Brain (organoid and tissue), 16 donors: ENCODE measurements at places on chromosomes 13 and 19. TPM values are rescaled to one million over a fixed set of nuclear protein-coding genes. Genes with fewer than 3 reads are reported as not detected.

Gene SHANK1
- 15.5 TPM for polyA plus RNA-seq

Gene LRG1
- polyA plus RNA-seq = 0.14 TPM

Gene UPF3A
- 45.2 TPM for polyA plus RNA-seq

Gene SOX1
- polyA plus RNA-seq = 98.5 TPM

Gene DNAAF3
- polyA plus RNA-seq = 0.64 TPM

Gene CAPNS1
- polyA plus RNA-seq = 1,323 TPM

DNA sequence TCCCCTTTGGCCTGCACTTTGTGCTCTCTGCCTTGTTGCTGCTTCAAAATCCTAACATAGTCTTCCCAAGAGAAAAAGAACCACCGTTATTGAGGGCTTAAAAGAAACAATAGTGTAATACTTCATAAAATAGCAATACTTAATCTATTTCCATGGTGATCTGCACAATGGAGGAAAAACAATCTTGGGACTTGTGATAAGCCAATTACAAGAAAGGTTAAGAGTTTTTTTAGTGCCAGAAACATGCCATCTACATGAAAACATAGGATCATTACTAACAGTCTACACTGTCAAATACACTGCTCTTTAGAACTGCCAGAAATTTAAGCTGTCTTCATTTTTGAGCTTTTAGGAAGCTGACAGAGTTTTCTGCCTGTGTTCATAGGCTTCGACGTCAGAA, 54.1 kb upstream of the MAB21L1 start:
- DNase-seq = peak; percentile 36

DNA sequence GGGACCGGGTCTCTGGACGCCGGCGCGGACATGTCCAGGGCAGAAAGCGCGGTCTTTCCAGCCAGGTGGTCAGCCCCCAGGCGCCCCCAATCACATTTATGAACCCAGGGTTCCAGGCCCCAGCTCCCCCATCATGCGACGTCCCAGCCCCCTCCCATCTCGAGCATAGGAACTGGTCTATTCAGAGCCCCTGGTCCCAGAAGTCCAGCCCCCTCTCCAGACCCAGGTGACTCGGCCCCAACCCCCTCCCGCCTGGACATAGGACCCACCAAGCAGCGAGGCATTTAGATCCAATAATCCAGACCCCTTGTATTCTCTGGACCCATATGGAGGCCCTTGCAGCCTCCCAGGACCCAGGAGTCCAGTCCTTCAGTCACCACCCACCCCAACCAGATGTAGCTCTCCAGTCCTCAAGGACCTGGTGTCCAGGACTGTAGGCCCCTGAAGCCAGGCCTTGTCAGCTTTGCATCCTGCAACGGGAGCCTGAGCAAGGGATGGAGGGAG, 501 bp downstream of the APLP1 start:
- DNase-seq = no peak

DNA sequence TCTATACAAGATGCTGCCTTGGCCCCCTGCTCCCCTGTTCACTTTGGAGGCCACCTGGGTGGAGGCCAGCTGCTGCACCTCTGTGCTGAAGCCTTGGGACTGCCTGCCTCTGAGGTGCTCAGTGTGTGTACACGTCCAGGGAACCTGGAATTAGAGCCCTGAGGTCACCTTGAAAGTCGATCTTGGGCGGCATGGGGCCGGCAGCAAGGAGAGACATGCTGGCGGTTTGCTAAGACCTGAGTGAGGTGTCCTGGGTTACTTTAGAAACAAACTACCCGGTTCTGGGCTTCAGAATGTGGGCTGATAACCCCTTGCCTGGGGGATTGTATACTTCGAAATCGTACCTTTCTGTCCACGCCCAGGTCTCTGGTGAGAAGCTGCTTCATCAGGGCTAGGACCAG, 25.5 kb downstream of the TSSK6 start:
- DNase-seq = no peak

- no peak for DNase-seq
These were observed 30.3 kb downstream of the AP1M1 start for GRCh38 chr19:16227837-16228636.

GRCh38 chr19:35154525-35155406, at the start of gene FXYD5:
TSS of gene FXYD5 (plus strand) at chr19:35154735. CDS start at chr19:35155551, 816 bp downstream.
- DNase-seq = no peak

GRCh38 chr13:112634102-112634501, 46.1 kb upstream of the TUBGCP3 start:
- DNase-seq = no peak
